ENCODE measurements at places on chromosomes 1 and 21.
A peak's percentile ranks its signal among the peaks of the same experiment; 100 is the strongest.

DNA sequence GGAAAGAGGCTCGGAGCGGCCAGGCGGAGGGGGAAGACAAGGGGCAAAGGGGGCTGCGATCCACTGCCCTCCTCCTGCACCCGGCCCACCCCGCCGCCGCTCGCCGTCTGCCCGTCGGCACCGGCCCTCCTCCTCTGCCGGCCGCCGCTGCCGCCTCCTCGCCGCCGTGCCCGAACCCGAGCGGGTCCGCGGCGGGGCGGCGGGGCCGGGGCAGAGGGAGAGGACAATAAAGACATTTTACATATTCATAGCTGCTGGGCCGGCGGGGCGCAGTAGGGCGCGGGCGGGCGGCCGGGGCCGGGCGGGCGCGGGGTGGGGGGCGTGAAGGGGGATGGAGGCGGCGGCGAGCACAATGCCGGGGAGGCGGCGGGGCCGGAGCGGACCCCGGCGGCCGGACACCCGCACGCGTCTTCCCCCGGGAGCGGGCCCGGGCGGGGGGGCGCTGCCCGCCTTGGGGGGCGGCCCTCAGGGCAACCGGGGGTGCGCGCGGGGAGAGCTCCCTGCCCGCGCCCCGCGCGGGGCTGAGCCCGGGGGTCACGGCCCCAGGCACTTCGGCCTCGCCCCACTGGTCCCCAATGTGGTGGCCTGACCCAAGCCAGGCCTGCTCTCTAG is 546 bp downstream of the POU2F1 start:
- no peak for DNase-seq

DNA sequence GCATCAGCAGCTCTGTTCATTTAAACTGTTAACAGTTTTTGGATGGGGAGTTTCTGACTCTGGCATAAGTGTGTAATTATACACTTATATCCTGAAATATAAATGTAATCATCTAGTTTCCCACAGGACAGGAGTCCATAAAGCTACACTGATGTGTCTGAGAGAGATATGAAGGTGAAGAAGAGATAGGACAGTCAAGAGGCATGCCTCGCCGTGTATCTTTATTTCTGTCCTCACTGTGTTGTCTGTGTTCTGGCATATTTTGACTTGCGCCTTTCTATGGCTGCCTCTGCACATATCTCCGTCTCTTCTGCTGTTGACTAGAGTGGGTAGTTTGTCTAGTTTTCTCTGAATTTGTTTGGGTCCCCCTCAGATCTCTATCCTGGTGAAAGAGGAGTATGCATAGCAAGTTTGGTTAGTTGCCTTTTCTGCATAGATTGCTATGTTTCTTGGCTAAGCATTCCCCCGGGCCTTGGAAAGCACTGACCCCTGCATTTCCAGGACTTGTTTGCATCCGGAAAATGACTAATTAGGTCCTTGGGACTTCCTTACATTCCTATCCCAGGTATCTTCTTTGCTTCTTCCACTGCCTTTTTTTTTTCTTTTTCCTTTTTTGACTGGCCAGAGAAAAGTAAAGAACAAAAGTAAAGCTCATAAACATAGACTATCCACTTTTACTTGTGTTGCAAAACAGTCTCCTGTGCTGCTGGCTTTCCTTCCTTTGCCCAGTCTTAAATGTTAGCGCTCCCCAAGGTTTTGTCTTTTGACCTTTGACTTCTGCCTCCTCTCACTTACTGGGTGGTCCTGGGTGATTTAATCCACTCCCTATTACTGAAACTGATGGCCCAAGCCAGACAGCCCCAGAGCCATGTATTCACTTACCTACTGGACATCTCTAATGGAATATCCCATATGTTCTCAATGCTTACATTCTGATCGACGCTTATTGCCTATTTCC is 27.6 kb upstream of the CNN3 start:
- no peak for DNase-seq

GRCh38 chr21:15533618-15534017 is 196.2 kb upstream of the USP25 start:
- DNase-seq: no peak

- no peak for DNase-seq
Observed at GRCh38 chr1:54922921-54923421, 36.0 kb upstream of the DHCR24 start.

DNA sequence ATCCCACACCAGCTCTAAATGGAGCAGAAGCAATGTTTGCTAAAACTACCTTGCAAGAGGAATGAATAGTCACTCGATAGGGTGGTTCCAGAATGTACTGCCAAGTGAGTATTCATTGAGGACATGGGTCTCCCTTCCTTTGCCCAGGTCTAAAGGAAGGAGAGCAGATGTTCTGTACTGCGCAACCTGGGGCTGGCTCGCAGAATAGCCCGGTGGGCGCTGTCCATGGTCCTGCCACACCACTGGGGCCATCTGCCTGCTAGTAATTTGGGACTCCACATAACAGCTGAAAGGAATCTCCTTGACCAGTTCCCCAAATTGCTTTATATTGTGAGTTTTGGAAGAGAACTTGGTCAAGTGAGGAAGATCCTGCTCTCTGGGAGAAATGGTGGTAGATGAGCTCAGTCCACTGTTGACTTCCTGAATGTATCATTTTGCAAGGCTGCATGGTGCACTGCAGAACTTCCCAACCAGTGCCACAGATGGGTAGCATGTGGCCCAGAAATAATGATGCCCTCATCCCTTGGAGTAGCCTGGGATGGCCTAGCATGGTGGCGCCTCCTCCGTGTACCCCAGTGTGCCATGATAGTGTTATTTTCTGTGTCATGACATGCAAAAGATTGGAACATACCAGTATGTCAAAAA is 5.7 kb downstream of the SLC6A17 start:
- peak; percentile 79 for DNase-seq

DNA sequence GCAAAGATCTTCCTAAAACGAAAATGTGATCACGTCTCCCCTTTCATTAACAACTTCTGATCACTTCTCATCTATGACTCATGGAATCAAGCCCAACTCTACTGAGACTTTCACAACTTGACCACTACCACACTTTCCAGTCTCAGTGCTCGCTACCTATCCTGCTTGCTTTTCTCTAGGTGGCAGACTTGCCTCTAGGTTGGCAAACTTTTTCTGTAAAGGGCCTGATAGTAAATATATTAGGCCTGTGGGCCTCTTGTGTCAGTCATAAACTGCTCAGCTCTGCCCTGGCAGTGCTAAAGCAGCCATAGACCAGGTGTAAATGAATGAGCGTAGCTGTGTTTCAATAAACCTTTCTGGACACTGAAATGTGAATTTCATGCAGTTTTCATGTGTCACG is 21.5 kb upstream of the HMGB4 start:
- DNase-seq: no peak

GRCh38 chr21:42768324-42769121 is 110.8 kb downstream of the WDR4 start:
- no peak for DNase-seq

DNA sequence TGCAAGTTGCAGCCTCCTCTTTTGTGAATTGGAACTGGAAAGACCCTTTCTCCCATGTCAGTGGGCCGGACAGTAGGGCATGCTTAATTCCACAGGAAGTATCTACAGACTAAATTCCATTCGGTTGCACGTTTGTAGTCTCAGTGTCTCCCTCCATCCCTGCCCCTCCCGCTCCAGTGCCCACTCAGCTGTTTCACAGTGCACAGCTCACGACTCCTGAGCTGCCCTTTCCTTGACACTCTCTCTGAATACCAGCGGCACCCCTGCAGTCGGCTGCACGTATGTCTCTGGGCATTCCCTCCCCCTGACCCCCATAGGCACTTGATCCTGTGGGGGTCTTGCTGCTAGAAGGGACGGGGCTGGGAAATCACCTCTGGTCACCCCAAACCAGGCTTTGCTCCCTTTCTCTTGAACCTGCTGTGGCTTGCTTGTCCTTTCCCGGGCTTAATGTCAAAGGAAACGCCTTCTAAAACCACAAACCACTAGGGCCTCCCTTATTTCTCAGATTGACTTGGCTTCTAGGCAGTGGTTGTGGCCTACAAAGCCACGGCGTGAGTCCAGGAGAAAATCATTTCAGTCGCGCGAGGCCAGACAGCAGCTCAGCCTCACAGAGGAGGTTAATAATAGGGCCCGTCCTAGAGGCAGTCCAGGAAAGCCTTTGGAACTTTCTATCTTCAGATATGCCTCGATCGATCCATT is 365.3 kb upstream of the PROX1 start:
- no peak for DNase-seq

DNA sequence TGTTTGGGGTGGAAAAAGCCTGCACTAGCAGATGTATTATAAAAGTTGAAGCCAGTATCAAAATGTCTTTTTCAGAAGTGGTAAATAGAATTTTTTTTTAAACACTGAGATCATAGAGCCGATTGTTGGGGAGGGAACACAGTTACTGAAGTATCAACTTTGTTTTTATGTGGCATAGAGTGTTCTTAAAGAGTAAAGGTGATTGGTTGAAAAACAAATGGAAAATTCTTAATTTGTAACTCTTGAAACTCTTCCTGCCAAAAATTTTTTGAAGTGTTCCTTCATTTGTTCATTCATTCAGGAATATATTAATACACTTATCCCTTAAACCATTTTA is 83.3 kb downstream of the DISP1 start:
- no peak for DNase-seq

DNA sequence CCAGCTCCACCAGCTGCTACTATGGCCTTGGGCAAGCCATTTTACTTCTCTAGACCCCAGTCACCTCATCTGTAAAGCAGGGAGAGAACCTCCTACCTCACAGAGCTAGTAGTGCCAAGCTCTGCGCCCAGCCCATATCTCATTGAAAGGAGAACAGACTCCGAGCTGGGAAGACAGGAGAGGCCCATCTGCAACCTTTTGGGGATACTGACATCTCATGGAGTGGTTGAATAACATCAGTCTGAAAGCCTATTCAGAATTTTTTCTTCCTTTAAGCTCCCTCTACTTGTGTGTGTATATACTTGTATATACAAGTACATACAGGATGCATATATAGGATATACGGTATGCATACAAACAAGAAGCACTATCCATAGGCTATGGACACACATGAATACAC is 279.5 kb upstream of the POU3F1 start:
- no peak for DNase-seq

GRCh38 chr1:28163496-28164161 is 12.9 kb downstream of the PTAFR start:
- DNase-seq: no peak

DNA sequence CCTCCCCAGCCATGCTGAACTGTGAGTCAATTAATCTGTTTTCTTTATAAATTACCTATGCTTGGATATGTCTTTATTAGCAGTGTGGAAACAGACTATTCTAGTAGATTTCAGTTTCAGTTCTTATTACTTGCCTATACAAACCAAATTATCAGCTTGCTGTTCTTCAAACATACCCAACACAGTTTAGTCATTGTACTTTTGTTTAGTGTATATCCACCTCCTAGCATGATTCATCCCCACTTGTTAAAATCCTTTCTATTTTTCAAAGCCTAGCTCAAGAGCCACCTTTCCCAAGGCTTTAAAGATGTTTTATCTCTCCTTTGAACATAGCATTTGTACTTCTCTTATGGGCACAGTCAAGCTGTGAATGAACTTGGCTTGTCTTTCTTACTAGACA is 195.6 kb upstream of the ZRANB2 start:
- no peak for DNase-seq

DNA sequence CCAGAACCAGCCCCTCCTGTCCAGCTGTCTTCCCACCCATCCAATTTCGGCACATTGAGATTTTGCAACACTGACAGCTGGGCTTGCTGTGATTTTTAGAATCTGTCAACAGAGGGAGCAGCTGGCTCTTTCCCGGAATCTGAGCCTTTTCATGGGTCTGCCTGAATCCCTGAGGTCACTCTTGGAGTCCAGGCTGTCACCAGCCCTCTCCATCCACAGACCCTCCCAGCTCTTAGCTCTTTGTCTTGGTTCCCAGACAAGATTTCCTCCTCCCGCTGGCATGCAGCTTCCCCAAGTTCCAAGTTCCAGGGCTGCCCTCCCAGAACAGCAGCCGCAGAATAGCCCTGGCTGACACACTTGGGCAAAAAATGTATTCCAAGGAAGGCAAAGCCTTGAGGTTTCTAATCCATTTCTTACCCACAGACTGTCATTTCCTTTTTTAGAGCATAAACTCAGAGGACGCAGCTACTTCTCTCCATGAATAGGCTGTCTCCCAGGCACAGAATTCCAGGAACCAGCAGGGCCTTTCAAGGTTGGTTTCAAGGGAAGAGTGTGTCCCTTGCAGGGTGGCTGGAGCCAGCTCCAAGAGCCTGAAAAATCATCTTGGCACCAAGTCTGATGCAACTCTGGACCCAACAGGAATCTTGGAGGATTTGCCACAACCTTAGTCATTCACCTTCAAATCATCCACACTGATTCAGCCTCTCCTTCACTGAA is 7.1 kb upstream of the TMEM61 start:
- DNase-seq: no peak

GRCh38 chr21:33587792-33588484 is 546 bp downstream of the DONSON start:
- DNase-seq: peak; percentile 71

- no peak for DNase-seq
Observed at GRCh38 chr1:175888996-175889395, 145.6 kb upstream of the TNR start.

- no peak for DNase-seq
Observed at GRCh38 chr1:8460784-8461183, 142.9 kb downstream of the SLC45A1 start.

GRCh38 chr1:4005431-4005830 is 105.4 kb upstream of the C1orf174 start:
- peak; percentile 45 for DNase-seq

GRCh38 chr1:202752774-202753173 is 42.5 kb upstream of the SYT2 start:
- no peak for DNase-seq

GRCh38 chr1:200423235-200423634 is 13.4 kb upstream of the ZNF281 start:
- DNase-seq: no peak

- DNase-seq: no peak
Observed at GRCh38 chr1:164921493-164921892, 362.5 kb downstream of the PBX1 start.

GRCh38 chr1:208449951-208450350 is 205.8 kb upstream of the PLXNA2 start:
- no peak for DNase-seq

GRCh38 chr1:93963585-93963984 is 54.4 kb upstream of the GCLM start:
- DNase-seq: no peak

- DNase-seq: no peak
Observed at GRCh38 chr21:29168891-29169315, 38.5 kb downstream of the MAP3K7CL start.

DNA sequence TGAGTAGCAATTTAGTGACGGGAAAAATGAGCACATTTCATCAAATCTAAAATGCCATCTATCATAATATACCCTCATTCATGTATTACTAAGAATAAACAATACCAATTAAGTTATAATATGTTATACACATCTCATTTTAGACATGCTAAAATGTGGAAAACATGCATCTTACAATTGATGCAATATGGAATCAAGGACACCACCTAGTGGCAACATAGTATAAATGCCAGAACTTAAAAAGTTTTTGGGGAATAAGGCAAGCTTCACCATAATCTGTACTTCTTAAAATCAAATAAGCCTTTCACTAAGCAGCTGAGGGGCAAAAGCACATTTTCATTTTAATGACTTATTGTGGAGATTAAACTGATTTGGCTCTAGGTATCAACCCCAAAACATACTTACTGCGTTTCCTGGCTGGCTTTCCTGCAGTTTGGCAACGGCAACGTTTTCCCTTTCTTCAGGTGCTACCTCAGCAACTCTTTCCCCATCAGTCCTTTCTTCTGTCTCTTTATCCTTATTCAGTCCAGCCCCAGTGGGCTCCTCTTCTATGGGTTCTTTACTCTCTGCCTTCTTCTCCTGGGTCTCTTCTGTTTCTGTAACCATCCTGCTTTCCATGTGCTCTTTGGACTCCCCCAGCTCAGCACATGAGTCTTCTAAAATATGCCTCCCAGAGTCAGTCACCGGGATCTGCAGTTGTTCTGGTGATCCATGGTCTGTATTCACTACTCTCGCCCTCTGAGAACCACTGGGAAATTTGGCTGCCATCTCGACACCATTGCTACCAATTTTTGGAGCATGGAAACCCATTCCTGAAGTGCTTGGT is 11.4 kb downstream of the SDE2 start:
- no peak for DNase-seq
